ENCODE measurements at places on chromosomes 1 and 21. TPM values are rescaled to one million over a fixed set of nuclear protein-coding genes. Genes with fewer than 3 reads are reported as not detected.

The EPHB2 gene
- 26.7 TPM for total RNA-seq

The STUM gene
- not detected for total RNA-seq

The DYNLT5 gene
- total RNA-seq = 7.8 TPM

The HPDL gene
- total RNA-seq = not detected

The FAM3B gene
- not detected for total RNA-seq

The CFHR4 gene
- total RNA-seq = not detected

The CITED4 gene
- 8.3 TPM for total RNA-seq

The POGK gene
- total RNA-seq = 28.7 TPM

The C1orf122 gene
- total RNA-seq = 63.3 TPM

The ACTL8 gene
- 0.39 TPM for total RNA-seq

The DTL gene
- 57.9 TPM for total RNA-seq

The KCNJ15 gene
- total RNA-seq = 1.5 TPM

The CA6 gene
- not detected for total RNA-seq

The OPTC gene
- total RNA-seq = not detected

The GLIS1 gene
- total RNA-seq = 2.3 TPM

The CAPZB gene
- 183 TPM for total RNA-seq

The CRNN gene
- total RNA-seq = not detected

The C1orf94 gene
- total RNA-seq = 4.0 TPM

- DNase-seq = no peak
These were observed 15.3 kb downstream of the ACOT7 start for GRCh38 chr1:6378096-6378746.

GRCh38 chr1:162137179-162137960 lies 67.9 kb downstream of the NOS1AP start:
- DNase-seq = no peak

GRCh38 chr1:230495891-230496385 lies 69.8 kb upstream of the PGBD5 start:
- peak; percentile 46 for DNase-seq

DNA sequence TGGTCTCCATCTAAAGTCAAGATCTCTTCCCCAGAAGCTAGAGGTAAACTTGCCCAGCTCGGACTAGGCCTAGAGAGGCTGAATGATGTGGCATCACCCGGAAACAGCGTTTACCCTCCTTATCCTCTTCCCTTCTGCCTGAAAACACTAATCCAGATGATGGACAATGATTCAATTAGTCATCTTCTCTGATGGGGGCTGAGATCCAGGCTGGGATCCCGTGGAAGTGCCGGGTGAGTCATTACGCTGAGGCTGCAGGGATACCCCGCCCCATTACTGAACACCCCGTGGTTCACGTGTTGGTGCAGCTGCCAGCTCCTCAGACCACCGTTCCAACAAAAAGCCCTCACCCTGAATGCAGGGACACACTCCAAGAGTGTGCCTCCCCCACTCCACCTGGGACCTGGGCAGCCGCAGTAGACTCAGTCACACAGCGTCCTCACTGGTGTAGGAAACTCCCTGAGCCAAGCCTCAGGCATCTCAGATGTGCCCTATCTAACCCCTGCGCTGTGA lies 2.0 kb downstream of the S100A6 start:
- DNase-seq = peak; percentile 97

- DNase-seq = no peak
These were observed 147.1 kb downstream of the ADSS2 start for GRCh38 chr1:244304656-244305055.

DNA sequence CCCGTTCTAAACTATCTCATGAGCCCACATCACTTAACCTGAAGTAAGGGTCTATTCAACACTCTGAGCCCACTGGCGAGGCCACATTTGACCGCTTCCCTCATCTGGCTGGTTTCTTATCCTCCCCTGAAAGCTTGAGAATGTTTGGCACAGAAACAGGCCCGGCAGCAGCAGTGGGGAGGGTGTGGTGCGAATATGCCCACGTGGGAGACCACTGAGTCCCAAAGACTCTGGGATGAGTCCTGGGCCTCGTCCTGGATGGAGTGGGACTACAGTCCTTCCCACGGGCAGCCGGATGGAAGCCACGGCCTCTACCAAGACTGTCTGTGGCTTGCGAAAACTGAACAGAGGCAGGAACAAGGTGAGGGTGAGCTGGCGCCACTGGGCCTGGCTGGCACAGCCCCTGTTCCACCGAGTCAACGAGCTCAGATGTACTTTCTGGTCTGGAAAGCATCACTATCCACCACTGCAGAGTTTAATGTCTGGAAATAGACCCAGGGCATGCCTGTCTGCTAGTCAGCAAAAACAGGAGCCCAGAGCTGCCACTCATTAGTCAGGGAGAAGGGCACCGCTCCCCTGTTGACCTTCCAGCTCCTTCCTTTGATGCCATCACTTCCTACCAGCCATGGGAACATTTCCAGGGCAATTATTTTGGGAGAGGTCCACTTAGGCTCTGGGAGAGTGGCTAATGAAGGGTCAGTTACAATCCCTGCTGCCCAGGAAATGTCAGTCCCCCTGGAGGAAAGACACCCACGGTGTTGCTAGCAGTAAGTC lies 386.6 kb downstream of the MATN1 start:
- no peak for DNase-seq

DNA sequence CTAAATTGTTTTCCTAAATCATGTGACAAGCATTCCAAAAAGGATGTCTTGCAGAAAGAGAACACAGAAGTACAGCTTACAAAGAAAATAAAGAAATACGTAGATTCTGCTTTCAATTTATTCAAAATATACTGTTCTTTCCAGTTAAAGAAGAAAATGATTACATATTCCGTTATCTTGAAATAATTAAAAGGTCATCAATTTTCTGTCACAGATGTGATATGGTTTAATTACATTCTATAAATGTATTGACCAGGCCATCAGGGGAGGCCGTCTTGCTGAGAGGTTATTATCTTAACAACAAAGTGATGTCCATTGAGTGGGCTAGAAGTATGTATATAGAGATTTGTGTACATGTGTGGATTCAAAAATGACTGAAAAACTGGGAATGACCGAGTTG lies 432.9 kb downstream of the SETD4 start:
- no peak for DNase-seq

- no peak for DNase-seq
These were observed 39.2 kb downstream of the MX1 start for GRCh38 chr21:41465176-41465781.

DNA sequence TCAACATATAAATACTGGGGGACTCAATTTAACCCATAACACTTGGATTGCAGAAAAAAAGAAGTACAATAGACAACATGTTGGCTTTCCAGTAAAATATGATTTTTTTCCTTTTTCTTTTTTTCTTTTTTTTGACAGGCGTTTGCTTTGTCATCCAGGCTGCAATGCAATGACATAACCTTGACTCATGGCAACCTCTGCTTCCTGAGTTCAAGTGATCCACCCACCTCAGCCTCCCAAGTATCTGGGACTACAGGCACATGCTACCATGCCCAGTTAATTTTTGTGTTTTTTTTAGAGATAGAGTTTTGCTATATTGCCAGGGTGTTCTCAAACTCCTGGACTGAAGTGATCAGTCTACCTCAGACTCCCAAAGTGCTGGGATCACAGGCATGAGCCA lies 1512.0 kb upstream of the PRMT6 start:
- DNase-seq = no peak

DNA sequence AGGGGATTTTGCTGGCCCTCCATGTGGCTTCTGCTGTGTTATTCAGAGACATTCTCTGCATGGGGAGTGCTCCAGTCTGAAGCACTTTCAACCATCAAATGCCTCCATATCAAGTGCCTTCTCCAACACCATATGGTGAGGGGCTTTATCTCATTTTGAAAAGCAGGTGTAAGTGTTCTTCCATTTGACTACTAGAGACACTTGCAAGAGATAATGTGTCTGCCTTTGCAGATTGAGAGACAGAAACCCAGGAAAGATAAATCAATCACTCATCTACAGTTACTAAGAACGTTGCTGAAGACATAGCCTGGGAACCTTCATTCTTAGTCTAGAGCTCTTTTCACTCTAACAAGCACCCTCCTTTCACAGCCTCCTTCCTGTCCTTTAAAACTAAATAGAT lies 29.5 kb upstream of the REG4 start:
- no peak for DNase-seq

DNA sequence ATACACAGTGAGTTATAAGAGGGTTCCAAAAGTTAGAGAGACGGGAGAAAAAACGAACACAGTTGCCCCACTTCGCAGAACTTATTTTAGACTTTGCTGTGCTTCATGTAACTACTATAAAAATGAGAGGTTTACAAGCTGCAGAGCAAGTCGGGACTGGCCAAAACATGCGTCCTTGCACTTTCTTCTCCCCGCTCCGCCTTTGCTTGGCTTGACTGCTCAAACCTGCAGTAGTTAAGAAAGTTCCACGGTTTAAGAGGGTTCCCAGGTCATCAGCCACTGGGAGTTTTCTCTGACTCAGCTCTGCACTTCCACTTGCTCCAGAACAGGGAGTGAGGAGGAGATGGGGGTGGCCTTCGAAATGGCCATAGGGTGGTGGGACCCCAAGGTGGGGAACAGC lies 36.2 kb downstream of the CLIC6 start:
- no peak for DNase-seq

DNA sequence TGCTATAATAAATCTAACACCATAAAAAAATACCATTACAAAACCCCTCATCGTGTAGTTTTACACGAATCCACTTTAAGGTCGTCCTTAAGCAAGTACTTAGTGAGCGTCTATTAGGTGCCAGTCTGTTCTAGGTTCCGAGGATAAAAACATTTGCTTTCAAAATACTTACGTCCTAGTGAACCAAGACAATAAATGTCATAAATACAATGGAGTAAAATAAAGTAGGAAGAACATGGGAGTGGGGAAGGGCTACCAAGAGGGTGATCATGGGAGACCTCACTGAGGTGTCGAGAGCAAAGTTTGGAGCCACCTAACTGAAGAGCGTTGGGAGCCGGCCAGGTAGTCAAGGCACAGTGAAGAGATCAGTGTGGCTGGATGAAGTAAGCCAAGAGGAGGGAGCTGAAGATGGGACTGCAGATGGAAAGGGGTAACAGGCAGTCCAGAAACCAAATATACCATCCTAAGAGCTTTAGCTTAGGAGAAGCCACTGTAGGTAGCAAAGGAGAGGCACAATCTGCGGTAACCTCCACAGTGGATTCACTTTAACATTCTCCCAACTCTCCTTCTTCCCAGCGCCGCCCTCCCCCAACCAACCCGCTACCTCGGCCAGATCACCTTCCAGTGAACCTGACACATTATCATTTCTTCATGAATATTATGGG lies 684 bp downstream of the LTN1 start:
- peak; percentile 33 for DNase-seq

GRCh38 chr1:171254859-171255258 lies 6.6 kb downstream of the FMO1 start:
- peak; percentile 34 for DNase-seq

DNA sequence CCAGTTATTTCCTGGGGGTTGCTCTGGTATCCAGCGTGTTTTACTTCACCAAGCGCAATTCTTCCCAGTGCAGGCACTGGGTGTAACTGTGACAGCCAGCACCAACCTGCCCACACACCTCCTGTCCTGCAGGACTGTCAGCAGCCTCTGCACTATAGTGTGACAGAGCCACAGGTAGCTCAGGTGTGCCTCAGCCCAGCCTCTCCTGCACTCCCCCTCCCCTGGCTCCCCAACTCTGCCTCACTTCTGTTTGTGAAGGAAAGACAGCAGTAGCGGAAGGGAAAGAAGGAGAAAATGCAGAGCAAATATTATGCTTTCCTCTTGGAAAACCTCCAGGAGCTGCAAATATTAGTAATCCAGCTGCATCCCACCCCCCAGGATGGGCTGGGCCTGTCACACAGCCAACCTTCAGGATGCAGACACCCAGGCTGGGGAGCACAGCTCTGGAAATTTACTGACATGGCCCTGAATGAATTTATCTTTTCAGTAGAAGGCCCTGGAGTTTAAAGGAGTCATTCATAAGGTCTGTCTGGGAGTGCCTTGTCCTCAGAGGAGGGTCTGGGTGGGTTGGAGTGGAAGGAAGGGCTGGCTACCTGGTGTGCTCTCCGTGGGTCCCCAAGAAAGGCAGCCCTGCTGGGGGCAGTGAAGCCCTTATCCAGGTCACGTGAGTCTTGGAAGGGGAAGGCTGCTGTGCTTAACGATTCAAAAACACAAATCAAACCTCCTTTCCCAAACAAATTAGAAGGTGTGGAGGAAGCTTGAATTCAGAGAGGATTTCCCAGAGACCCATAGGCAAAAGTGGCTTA lies 20.9 kb downstream of the CAPN2 start:
- no peak for DNase-seq

- no peak for DNase-seq
These were observed 1157.3 kb downstream of the PLA2G4A start for GRCh38 chr1:187985897-187986654.

GRCh38 chr1:1461721-1462317 lies 9.7 kb upstream of the ATAD3B start:
- DNase-seq = no peak

GRCh38 chr1:91833946-91834345 lies 52.0 kb downstream of the TGFBR3 start:
- DNase-seq = no peak

DNA sequence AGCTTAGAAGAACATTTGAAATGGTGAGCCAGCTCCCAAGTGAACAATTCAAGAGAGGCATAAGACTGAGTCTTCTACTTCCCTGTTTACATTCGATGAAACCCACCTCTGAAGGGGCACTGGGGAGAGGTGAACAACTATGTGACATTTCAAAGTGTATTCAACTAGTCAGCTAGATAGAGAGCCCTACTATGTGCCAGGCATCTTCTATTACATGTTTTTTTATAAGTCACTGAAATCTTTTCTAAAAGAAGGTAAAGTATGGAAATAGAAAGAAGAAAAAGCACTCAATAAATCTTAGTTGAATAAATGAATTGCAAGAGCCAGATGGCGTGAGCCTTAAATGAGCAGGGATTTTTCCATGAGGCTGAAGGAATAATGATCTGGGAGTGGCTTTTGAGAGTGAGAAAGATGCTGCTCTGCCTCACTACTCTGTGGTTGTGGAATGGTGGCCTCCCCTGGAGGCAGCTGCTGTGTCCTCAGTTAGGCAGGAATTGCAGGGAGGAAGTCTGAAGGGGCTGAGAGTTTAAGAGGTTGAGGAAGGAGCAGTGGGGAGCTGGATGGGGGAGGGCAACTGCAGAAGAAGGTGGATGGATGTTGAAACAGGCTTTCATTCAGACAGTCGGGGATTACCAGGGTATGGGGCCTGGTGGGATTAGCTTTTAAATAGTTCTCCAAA lies 10.4 kb upstream of the PTPRF start:
- no peak for DNase-seq

GRCh38 chr1:154943649-154944400 lies 7.3 kb upstream of the PMVK start:
- no peak for DNase-seq

DNA sequence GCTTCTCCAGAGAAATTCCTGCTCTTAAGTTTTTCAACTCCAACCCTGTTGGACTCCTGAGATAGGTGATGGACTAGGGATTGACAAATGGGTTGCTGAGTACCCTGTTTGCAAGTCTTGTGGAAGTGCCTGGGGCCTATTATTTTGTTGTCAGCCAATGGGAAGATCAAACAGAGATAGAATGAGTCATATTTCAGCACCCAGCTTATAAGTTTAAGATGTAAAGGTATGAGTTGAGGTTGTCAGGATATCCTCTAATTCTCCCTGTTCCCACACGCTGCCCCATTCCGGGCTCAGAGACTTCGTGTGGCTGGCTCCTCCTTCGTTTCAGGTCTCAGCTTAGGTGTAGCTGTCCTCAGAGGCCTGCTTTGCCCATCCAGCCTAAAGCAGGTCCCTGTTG lies 91.8 kb downstream of the CENPF start:
- DNase-seq = no peak

- DNase-seq = no peak
These were observed 1.4 kb downstream of the PSEN2 start for GRCh38 chr1:226871636-226872327.

- DNase-seq = peak; percentile 73
These were observed 69.8 kb upstream of the DIRAS3 start for GRCh38 chr1:68120136-68120791.

GRCh38 chr1:162275622-162276175 lies 101.0 kb downstream of the SPATA46 start:
- DNase-seq = no peak

Measured in M059J (cell line).